ENCODE measurements at places on chromosomes 2 and 18.
A peak's percentile ranks its signal among the peaks of the same experiment; 100 is the strongest.

DNA sequence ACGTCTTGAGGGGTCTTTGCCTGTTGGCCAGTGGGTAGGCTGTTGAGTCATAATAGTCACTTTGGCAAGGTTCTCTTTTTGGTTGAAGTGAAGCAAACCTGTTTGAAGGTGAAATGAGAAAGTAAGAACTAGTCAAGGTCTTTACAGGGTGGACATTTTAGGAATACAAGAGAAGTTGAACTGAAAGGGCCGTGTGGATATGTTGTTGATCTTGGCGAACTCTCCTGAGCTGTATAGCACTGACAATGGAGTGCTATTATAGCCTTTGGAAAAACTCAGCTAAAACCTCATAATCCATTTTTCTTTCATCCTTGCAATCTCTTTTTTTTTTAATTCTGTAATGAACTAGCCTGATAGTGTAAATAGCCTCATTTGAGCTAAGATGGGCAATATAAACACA, 248.1 kb downstream of the MEIS1 start:
- DNase-seq = no peak

GRCh38 chr2:8162552-8162951, 519.3 kb upstream of the ID2 start:
- no peak for DNase-seq

DNA sequence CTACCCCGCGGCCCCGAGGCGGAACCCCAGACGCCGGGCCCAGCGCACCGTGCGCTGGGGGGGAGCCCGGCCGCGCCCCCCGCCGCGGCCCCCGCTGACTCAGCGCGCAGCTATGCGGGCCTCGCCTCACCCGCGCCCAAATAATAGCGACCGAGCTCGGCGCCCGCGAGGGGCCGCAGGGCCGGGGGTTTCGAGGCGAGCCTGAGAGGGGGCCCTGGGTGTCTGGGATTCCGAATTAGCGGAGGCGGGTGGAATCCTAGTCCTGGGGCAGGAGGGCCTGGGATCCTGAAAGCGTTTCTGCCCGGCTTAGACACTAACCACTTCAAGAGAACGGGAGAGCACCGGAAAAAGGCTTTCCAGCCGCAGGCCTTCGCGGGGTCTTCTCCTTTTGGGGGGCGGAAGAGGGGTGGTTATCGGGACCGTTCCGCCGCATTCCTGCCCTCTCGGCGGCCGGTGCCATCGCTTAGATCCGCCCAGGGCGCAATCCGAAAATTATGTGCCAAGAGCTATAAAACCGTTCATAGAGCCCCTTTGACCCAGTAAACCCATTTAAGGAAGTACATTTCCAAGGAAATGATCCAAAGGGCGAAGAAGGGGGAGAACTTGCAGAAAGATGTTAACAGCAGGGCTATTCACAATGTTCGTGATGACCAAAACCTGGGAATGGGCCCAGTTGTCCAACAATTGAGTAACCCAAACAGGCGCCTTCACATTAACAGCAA, 681 bp upstream of the ROCK2 start:
- no peak for DNase-seq

DNA sequence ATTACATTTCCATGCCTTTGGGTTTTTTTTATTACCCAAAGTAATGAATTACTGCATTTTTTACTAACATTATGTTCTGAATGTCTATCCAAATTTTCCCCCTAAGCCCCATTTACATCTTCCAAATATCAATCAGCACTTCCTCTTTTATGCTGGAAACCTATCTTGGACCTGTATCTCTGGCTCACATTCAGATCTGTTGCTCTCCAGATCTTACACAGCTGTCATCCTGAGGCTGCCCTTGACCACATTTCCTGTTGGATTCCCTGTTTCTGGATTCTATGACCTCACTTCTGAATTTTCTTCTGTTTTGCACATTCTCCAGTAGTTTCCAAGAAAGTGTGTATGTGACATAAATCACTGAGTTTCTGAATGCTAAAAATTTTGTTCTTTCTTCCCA, 146.7 kb downstream of the PDE1A start:
- DNase-seq = no peak

- DNase-seq = no peak
Measured at GRCh38 chr2:202311823-202312388, 46.3 kb downstream of the NOP58 start.

GRCh38 chr2:152407204-152407721, 72.3 kb downstream of the FMNL2 start:
- DNase-seq = peak; percentile 33

DNA sequence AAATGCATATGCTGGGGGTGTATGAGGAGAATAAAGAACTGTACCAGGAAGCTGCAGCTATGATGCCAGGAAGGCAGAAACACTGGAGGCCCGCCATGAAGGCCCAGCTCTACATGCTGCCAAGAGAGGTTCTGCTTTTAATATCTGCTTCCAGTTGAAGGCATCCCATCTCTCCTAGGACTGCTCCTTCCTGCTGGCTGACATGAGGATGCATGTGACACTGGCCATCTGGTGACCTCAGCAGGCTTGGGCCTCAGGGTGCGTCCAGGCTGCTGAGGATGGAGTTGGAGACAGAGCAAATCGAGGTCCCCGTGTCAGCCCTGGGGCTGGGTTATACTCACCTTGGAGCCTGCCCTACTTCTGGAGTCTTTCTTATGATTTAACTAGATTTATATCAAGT, 49.0 kb downstream of the PSMG2 start:
- no peak for DNase-seq

- DNase-seq = no peak
Measured at GRCh38 chr18:25604196-25604893, 252.4 kb upstream of the ZNF521 start.

- no peak for DNase-seq
Measured at GRCh38 chr2:40458271-40458794, 6.4 kb upstream of the SLC8A1 start.

- DNase-seq = no peak
Measured at GRCh38 chr2:202941771-202942170, 29.7 kb downstream of the CARF start.

- DNase-seq = peak; percentile 52
Measured at GRCh38 chr2:241762933-241763369, 13.7 kb upstream of the GAL3ST2 start.

DNA sequence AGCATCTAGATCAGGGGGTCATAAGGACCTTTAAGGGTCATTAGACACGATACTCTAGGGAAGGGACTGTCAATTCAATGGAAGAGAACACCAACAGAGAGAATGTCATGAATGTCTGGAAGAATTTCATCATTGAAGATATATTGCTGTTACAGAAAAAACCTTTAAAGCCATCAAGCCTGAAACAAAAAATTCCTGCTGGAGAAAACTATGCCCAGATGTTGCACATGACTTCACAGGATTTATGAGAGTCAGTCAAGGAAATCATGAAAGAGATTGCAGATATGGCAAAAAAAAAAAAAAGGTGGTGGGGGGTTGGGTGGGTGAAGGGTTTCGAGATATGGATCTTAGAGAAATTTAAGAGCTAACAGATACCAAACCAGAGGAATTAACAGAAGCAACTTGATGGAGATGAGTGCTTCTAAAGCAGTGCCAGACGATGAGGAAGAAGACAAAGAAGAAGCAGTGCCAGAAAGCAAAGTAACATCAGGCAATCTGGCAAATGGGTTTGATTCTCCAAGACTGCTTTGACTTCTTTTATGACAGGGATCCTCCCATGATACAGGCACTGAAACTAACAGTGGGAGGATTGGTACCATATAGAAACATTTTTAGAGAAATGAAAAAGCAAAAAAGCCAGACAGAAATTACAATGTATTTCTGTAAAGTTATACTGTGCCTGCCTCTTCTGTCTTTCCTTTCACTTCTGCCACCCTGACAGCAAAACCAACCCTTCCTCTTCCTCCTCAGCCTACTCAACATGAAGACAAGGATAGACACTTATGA, 28.5 kb downstream of the MAP4K3 start:
- DNase-seq = no peak

GRCh38 chr18:36629138-36629530, 199.7 kb downstream of the TPGS2 start:
- no peak for DNase-seq

DNA sequence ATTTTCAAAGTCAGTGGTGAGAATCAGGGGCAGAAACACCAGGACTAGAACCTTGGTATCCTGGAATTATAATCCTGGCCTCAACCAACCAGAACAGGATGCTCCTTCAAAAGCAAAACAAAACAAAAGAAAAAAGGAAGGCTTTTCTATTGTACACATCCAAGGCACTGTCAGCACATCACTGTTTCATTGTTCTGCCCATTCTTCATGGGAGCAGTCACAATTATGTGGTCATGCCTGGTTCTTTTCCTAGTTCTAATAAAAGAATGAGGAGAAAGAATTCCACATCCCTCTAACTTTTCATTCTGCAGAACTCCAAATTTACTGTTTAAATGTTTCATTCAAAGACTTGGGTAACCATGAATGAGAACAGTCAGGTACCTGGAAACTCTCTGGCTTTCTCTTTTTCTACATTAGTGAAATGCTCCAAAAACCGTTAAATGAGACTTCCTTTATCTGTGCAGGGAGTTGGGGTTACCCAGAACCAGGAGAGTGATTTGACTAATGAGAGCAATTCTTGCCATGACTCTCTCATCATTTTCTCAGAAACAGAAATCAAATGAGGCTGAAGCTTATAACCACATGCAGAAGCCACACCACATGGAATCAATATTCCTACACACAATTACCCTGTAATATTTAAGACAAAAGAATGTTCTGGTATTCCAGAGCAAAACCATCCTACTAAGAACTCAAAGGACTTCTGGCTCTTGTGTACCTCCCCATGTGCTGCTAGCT, 110.9 kb upstream of the CCDC150 start:
- DNase-seq = no peak

- no peak for DNase-seq
Measured at GRCh38 chr18:10514082-10514481, 11.7 kb upstream of the NAPG start.

DNA sequence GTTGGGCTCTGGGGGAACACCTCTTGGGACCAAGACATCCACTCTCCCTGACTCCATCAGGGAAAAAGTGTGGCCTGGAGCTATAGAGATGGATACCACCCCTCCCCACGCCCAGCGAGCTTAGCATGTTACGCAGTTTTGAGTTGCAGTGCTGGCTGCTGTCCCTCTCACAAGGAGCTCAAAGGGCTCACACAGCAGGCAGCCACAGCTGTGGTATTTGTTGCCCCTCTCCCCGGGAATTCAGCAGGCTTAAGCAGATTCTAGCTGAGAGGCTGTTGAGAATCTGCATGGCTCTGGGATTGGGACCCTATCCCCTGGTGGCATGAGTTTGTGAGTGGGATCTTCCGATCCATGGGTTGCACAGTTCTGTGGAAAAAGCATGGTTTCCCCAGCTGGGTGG, 673.1 kb upstream of the FSHR start:
- DNase-seq = no peak

DNA sequence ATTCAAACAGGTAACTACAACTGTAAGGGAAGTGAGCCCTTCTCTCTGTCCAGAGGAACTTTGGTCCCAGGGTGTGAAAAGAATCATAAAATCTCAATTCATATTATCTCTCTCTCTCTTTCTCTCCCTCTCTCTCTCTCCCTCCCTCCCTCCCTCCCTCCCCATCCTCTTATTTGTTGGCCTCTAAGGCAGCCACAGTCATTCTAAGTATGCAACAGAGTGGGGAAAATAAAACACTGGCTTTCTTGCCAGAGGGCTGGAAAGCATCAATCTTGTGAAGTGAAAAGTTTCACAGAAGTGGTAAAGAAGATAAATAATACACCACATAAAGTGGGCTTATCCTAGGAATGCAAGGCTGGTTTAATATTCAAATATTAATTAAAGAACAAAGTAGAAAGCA, 95.6 kb upstream of the KCNH7 start:
- no peak for DNase-seq

DNA sequence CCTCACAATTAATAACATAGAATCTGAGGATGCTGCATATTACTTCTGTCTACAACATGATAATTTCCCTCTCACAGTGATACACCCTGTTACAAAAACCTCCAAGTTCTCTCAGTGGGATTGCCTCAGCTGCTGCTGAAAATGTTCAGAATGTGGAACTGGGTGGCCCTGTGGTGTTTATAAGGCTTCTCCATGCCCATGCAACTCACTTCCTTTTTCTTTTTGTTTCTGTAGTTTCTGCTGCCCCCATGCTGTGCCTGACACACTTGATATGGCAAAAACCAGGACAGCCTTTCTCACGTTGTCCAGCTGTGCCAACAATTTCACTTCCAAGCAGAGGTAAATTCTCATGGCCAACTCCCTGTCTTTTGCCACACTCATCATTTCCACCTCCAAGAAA, 206.2 kb downstream of the RPIA start:
- DNase-seq = no peak

DNA sequence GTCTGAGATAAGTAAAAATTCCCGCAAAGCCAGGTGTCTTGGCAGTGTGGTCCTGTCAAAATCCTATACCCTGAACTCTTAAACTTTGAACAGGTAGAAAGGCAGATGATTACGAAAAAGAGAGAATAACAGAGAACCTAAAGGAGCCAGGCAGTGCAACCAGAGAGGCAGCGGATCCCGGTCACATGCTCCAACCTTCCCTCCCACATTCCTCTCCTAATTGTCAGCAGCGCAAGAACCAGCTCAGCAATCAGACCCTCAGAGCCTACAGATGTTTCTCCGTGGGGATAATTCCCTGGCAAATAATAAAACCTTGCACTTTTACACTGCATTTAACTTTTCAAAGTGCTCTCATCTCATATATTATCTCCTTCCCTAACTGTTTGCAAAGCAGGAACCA, 124.8 kb downstream of the EPHA4 start:
- no peak for DNase-seq

- no peak for DNase-seq
Measured at GRCh38 chr18:46573156-46573555, 83.9 kb downstream of the LOXHD1 start.

- DNase-seq = no peak
Measured at GRCh38 chr2:131365452-131365851, 1.5 kb upstream of the RAB6D start.

- no peak for DNase-seq
Measured at GRCh38 chr18:39225373-39225772, 1659.8 kb upstream of the CELF4 start.

DNA sequence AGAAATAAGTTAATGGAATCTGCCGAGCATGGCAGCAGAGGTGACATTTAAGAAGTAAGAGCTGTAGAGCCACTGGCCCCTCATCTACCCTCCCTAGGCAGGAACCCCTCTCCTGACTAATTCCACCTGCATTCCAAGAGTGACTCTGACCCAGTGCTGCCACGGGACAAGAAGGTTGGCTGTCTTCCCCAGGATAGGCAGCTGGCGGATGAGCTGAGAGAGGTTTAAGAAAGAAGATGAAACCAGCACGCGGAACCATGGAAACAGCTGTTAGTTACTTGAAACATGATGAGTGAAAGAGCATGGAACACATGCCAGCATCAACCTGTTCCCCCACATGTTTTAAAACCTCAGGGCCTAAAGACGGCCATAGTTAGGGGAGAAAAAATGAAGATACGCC, 74.1 kb downstream of the RND3 start:
- no peak for DNase-seq

- DNase-seq = no peak
Measured at GRCh38 chr2:3125001-3125760, 252.4 kb downstream of the EIPR1 start.

DNA sequence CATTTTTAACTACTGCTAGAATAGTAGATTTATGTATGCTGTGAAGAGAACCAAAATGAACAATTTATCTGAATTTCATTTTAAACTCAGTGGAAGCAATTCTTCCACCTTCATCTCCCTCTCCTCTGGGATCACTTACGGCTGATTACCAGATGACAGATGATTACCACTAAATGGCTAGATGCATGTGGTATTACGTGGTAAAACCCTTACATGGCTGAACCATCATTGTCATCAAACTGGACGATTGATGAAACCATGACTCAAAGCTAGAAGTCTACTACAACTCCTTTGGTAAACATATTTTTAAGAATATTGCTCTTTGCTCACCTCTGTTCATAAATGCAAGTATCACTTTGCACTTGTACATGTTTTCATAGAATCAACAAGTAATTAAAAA, 48.5 kb upstream of the DOCK10 start:
- DNase-seq = no peak

Data from GM18507 (cell line).